ENCODE measurements at places on chromosomes 1 and 21.

DNA sequence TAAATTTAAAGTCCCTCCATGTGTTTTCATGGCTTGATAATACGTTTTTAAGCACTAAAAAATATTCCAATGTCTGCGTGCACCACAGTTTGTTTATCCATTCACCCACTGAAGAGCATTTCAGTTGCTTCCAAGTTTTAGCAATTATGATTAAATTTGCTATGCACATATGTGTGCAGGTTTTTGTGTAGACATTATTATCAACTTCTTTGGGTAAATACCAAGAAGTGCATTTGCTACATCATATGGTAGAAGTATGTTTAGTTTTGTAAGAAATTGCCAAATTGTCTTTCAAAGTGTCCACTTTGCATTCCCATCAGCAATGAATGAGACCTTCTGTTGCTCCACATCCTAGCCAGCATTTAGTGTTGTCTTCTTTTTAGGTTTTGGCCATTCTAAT lies 550.0 kb downstream of the BRINP3 start:
- no peak for DNase-seq

- no peak for DNase-seq
These were observed 660 bp downstream of the GCLM start for GRCh38 chr1:93908394-93909145.

DNA sequence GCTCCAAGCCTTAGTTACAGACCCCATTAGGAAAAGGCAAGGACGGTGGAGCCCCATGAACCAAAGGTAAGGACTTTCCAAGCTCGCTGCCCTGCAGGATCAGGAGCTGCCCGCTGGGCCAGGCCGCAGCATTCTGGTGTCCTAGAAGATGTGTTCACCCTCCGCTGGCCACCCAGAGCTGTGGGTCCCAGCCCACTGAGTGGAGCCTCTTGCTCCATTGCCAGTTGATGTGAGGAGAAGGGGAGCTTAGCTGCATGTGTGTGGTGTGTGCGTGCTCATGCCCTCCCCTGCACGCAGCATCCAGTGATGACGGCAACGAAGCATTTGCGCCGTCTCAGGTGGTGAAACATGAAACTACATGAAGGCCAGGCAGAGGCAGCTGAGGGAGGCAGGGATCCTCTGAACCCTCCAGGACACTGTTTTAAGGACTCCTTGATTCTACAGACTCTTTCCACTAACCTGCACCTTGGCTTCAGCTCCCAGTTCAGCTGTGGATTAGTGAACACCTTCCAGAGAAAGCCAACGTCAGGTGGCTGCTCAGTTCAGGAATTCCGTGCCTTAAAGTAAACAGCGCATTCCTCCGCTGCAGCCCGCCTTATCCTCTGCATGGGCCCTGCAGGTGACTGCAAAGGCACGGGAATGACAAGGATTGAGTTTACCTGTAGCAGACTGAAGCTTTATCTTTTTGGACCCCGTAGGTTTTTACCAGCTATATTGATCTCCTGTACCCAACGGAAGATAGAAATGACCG lies 48.7 kb downstream of the SMYD2 start:
- DNase-seq = no peak

DNA sequence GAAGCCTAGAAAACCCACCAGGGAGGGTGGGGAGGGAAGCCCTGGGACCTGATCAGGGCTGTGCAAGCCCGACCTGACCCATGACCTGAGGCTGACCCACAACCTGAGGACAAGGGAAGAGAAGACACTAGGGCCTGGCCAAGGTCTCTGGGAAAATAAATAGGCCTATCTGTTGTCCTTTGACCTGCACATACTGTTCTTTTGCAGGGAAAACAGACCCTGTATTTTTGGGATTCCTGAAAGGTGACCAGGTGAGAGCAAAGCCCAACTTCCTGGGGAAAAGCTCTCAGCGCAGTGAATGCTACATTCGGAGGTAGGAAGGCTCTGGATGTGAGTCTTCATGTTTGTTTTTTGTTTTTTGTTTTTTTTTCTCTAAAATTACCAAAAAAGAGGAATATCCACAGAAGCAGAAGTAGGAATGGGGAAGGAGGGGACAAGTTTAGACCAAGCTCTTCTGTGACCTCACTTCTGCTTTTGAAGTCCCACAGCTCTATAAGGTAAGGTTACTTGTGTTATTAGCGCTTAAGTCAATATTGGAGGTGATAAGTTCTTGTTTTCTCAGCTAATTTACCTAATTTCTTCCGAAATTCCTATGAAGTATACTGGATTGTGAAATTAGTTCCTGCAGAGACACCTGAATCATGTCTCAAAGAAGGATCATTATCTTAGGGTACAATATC lies 26.2 kb upstream of the LYST start:
- no peak for DNase-seq

- DNase-seq = no peak
These were observed 20.3 kb downstream of the CD1B start for GRCh38 chr1:158311066-158311465.

DNA sequence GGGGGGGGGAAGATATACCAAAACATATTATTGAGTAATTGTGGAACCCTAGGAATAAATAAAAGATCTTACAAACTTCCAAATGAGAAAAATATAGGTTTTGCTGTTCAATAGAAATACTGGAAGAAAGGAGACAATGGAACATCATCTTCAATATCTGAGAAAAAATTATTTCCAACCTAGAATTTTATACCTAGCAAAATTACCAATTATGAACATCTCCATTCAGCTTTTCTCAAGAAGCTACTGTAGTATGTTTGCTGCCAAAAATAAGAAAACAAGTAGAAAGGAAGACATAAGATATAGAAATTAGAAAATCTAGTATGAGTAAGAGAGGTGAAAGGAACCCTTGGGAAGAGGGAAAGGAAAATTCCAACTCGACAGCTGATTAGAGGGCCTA lies 84.0 kb downstream of the GPR52 start:
- no peak for DNase-seq

- DNase-seq = no peak
These were observed 152.4 kb downstream of the TOMM20 start for GRCh38 chr1:234975941-234976860.

GRCh38 chr1:174230399-174230798 lies 71.1 kb downstream of the RABGAP1L start:
- DNase-seq = no peak

GRCh38 chr1:208997726-208998312 lies 585.7 kb upstream of the CAMK1G start:
- no peak for DNase-seq

GRCh38 chr1:225577241-225577640 lies 75.7 kb downstream of the ENAH start:
- no peak for DNase-seq

GRCh38 chr1:37131281-37131680 lies 97.0 kb upstream of the GRIK3 start:
- DNase-seq = no peak

GRCh38 chr1:180722586-180722985 lies 90.8 kb downstream of the XPR1 start:
- no peak for DNase-seq

DNA sequence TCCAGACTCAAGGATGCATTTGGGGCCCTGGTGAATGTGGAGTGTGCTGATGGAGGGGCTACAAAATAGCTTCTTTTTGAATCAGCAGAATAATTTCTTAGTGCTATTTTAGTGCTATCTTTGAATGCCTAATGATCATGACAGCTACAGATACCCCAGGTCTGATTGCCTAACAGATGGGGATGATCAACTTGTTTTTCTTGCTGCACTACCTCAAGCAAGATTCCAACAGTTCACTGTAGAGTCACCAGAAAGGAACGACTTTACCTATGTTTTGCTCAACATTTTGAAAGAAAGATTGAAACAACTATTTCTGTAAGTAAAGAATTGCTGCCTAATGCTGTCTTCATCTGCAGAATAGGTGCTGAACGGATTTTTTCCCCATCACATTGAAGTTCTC lies 42.6 kb upstream of the VAV3 start:
- DNase-seq = no peak

DNA sequence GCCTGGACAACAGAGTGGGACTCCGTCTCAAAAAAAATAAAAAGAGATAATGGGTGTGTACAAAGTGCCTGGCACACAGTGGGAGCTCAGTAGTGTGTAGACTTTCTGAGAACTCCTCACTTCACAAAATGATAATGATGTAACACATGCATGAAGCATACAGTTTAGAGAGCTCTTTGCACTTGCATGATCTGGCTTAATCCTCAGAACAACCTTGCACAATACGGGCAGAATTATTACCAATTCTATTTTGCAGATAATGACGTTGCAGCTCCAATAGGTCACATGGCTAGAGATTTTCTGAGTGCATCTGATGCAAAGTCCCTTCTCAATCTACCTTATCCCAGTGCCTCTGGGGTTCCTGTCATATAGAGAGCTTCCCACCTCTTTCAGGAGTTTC lies 71.4 kb downstream of the CD247 start:
- no peak for DNase-seq

DNA sequence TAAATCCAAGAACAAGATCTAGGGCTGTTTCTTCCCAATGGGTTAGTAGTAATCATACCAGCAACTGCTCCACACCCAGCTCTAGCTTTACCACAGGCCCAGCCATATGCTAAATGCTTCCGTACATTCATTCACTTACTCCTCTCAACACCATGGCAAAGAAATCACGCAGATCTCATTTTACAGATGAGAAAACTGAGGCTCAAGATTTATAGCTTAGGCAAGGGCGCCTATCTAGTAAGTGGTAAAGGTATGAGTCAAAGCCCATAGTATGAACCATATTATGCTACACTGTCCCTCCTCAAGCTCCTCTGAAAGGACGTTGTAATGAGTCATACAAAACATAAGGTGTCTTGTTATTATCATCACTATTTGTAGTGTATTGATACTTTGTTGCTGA lies 82.2 kb downstream of the NIBAN1 start:
- no peak for DNase-seq

GRCh38 chr1:194629011-194629410 lies 1442.6 kb upstream of the B3GALT2 start:
- DNase-seq = no peak

DNA sequence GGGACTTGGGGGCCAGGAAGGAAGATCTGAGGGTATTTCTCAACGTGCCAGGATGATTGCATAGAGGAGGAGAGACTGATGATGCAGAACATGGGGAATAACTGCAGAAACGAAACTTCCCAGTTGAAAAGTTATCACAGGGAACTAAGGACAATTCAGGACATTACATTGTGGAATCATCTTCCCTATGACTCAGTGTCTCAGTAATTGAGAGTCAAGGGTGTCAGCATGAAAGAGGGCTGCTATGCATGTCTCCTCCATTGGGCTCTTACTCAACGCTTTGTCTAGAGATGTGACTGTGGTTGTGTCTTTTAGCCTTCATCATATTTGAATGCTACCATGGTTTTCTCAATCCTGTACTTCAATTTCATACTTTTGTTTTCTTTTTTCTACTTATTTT lies 48.9 kb upstream of the PTGFR start:
- DNase-seq = no peak

DNA sequence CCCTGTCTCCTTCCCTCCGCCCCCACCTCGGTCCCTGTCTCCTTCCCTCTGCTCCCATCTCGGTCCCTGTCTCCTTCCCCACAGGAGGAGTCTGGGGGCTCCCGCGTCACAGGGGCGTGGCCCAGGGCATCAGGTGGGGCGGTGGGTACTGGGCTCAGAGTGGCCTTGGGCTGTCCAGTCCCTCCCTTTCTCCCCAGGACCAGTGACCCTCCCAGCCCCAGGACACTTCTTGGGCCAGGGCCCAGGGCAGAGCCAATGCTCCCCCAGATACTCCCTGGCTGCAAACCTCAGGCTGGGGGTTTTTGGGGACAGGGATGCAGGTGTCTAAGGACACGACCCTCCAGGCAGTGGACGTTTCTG lies 6.8 kb upstream of the RNF223 start:
- no peak for DNase-seq

GRCh38 chr1:98027103-98027705 lies 106.4 kb upstream of the DPYD start:
- DNase-seq = no peak

- no peak for DNase-seq
These were observed 31.2 kb upstream of the ZNF678 start for GRCh38 chr1:227532019-227532619.

- no peak for DNase-seq
These were observed 82.6 kb upstream of the EDEM3 start for GRCh38 chr1:184836934-184837895.
